Activated naive CD4-positive, alpha-beta T cell (primary cell): ENCODE measurements at places on chromosomes 7 and 10.

GRCh38 chr7:145036604-145037405, 201.0 kb upstream of the TPK1 start:
- peak; percentile 3 for DNase-seq

- DNase-seq = no peak
Measured at GRCh38 chr7:94154858-94155257, 150.7 kb upstream of the BET1 start.

DNA sequence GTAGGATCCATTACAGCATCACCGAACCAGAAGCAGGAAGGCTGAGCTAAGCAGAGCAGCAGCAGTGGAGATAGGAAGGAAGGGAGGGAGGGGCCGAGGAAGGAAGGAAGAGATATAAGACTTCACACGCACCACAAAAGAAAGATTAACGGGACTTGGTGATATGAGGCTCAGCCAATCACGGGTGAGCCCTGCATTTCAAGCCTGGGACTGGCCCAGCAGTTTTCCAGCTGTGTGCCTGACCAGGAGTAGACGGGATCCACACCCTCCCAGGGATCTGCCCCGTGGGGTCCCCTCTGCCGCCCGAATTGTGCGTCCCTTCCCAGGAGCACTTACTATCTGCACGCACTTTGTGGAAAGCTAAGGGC, 16.2 kb downstream of the ATG9B start:
- no peak for DNase-seq

DNA sequence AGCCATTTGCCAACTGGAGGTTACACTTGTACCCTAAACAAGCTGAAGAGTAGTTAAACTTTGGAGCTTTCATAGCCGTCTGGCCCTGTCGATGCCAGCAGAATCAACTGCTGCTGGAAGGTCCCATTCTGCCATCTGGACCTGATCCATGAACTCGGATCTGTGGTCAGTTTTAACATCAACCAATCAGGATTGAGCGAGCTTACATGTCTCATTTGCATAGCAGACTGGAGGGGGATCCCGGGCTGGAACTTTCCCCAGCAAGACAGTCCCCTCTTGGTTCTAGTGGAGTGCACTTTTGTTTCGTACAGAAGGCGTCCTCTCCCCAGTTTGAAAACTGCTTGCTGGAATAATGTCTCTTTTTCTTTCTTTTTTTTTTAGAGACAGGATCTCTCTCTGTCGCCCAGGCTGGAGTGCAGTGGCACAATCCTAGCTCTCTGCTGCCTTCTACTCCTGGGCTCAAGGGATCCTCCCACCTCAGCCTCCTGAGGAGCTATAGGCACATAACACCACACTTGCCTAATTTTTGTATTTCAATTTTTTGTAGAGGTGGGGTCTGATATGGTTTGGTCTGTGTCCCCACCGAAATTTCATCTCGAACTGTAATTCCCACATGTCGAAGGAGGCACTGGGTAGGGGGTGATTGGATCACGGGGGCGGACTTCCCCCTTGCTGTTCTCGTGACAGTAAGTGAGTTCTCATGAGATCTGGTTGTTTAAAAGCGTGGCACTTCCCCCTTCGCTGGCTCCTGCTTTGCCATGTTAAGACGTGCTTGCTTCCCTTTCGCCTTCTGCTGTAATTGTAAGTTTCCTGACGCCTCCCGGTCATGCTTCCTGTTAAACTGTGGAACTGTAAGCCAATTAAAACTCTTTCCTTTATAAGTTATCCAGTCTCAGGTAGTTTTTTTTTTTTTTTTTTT, 42.8 kb upstream of the SEPHS1 start:
- DNase-seq = no peak

DNA sequence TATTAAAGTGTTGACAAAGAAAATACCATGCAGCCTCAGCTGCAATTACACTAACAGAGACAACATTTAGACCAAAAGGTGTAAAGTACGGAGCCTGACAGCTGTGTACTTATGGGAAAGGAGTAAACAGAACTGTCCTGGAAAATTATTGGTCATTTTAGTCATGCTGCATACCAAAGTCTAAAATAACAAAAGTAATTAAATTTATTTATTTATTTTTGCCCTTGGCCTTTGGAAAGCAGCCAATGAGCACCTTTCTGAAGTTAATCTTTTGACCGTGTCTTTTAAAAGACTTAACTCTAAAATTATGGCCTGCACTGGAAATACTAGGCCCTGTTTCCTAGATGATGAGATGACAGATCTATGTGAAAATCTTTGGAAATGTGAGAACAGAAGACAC, 597.6 kb downstream of the NXPH1 start:
- no peak for DNase-seq

DNA sequence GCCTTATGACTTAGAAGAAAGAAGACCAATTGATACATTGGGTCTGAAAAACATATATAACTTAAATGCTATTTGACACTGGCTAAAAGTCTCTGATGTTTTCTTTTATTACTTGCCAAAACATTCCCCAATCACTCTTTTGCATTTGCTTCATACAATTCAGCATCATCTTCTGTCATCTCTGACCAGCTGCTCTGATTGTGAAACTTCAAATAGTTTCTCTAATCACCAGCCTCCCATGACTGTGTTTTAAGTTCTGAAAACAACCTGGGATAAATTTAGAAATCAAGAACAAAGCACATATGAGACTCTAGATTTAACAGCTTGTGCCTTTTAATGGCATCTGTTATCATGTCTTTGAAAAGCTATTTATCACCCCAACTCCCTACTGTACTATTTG, 208.4 kb upstream of the KCND2 start:
- no peak for DNase-seq

DNA sequence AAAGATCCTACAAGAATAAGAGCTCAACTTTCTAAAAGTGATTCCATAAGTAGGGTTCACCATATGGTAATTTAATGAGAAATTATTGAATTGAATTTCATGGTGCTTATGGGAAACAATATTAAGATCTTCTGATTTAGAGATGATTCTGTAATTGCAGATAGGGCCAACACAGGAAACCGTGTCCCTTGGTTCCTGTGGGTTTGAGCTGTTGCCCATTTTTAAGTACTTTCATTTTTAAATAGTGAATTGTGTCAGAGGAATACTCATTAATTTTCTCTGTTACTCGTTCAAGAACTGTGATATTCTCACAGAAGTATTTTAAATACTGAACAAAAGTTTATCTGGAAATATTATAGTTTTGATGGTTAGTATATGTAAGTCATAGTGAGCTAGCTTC, 129.2 kb downstream of the SRI start:
- DNase-seq = no peak

- DNase-seq = no peak
Measured at GRCh38 chr7:106190589-106191330, 78.6 kb upstream of the SYPL1 start.

DNA sequence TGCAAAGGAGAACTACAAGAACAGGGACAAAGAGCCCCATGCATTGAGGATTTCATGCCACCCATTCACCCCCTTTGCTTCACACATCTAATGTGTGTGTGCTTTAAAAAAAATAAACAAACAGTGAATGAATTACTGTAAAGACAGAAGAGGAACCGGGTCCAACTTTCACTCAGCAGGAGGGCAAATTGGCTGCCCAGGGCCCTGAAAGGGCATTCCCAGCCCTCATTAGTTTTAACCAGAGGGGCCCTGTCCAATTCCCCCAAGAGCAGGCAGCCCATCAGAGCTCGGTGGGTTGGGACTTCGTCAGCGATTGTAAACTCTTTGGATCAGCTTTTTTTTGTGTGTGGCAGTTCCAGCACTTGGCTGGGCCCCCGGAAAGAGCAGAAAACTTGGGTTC, 73.6 kb upstream of the PDZD8 start:
- no peak for DNase-seq

DNA sequence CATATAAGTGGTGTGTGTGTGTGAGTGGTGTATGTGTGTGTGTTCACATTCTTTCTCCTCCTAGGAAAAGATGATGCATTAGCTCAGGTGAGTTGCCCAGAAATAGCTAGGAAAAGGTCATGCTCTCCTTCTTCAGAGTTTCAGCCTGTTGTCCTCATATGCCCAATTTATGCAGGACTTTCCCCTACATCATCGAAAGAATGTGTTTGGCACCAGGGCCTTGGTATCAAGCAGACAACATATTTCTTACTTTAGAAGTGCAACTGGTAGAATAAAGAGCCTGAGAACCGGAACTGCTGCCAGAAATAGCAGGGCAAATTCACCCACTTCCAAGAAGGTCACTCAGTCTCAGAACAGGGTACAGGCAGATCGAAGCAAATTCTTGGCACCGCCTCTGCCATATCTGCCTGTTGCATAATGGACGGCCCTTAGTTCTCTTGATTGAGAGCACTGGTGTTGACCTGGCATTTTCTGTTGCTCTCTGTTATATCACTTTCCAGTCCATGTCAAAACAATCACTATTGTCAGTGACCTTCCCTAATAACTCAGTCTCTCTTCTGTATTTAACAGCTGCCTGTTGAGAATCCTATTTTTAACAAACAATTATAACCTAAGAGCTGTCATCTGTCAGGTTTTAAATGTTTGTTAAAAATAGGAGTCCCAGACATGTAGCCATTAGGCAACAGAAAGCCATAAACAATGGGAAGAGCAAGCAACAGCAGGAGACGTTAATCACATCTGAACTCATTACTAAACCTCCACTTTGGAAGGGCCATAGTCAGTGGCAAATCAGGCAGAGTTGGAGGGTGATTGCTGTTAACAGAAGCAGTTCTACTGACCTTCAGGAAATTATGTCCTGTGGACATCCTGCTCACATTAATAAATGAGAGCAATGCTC, 20.7 kb downstream of the ADRB1 start:
- no peak for DNase-seq

- no peak for DNase-seq
Measured at GRCh38 chr10:2948127-2948854, 119.1 kb upstream of the PFKP start.

GRCh38 chr7:22801912-22802311, 20.7 kb downstream of the TOMM7 start:
- no peak for DNase-seq

DNA sequence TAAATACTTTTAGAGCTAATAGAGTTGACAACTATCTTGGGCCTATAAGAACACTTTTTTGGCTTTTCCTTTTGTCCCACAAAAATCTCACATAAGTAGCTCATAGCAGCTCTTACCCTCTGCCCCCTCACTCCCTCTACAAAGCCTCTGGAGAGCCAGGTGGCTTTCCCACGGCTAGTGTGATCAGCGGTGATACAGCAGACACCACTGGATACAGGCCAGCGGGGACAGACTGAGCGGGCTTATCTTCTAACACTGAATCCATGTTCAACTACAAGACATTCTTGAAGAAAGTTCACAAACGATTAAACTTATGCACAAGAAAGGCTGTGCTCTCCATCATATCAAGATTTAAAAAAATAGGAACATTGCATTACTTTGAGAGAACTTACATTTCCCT, 377.2 kb downstream of the PARD3 start:
- no peak for DNase-seq

DNA sequence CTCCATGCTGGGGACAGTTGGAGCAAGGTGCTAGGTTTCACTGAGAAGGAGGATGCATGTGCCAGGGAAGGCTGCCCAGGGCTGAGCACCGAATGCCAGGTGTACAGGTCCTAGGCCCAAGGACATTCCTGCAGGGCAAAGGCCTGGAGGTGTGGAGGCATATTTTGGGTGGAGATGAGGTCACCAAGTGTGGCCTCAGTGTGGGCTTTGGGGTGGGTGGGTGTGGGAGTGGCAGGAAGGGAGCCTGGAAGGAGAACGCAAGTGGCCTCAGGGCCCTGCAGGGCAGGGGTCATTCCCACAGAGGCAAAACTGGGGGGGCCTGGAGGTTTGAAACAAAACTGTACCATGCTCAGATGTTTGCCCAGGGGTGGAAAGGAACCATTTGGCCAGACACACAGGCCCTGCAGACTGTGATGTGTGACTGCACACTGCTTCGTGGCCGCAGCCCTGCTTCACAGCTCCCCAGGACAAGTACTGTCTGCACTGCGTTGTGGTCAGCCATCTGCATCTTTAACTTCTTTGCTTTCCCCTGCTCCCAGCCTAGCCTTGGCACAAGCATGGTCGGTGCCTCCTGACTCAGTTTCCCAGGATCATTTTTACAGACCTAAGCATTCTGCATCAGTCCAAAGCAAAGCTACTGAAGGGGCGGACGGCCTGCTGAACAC, 5.1 kb downstream of the PLPP4 start:
- DNase-seq = no peak

GRCh38 chr10:129969911-129970464, 5.9 kb upstream of the EBF3 start:
- DNase-seq = no peak

DNA sequence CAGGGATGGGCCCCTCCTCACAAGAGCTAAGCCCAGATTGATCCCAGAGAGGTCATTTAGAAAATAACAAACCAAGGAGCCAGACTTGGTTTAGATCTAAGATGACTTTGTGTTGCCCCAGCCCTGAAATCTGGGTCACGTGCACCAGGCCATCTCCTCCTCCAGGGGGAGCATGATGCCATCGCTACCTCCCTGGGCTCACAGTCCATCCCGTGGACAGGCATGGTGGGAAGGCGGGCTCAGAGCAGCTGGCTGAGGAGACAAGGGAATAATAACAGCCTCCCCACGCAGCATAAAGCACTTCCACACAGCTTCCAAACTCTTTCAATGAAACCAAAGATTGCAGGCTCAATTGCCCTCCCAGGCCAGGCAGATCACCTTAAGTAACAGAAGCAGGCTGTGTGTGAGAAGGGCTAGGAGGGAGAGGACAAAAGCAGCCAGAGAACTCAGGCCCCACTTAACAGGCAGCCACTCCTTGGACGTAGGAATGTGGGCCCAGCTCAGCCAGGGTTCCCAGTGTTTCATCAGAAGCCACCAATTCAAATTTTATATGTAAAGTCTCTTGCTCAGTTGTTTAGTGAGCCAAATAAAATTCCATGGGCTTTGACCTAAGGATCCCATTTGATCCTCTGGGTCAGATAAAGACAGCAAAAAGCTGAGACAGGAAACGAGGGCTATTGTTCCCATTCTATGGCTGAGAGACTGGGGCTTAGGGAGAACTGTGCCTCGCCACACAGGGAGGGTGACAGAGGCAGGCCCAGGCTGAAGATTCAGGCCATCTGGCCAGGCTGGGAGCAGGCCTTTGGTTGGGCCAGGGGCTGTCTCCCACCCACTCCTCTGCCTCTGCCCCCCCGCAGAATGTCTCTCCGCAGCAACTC, 100.2 kb downstream of the COL13A1 start:
- no peak for DNase-seq

- no peak for DNase-seq
Measured at GRCh38 chr7:83732305-83732704, 83.4 kb upstream of the SEMA3E start.

- DNase-seq = no peak
Measured at GRCh38 chr7:112882511-112882910, 92.3 kb upstream of the TMEM168 start.

- no peak for DNase-seq
Measured at GRCh38 chr7:11430841-11431240, 401.2 kb downstream of the THSD7A start.

- no peak for DNase-seq
Measured at GRCh38 chr10:121595806-121596688, 2.2 kb downstream of the FGFR2 start.

DNA sequence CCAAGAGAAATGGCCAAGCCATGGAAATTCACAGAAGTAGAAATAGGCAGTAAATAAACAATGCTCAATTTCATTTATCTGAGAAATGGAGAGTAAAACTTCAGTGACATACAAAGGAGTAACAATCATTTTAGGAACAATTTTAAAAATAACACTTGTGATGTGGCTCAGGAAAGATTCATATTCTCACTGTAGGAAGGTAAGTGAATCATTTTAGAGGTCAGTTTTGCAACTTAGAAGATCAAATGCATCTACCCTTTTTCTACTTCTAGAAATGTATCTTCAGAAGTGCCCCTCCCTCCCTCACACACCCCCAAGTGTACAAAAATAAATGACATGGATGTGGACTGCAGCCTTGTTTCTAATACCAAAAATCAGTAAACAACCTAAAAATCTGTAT, 78.3 kb downstream of the ALOX5 start:
- DNase-seq = no peak

- no peak for DNase-seq
Measured at GRCh38 chr10:128024426-128024825, 101.8 kb downstream of the MKI67 start.
